ENCODE measurements at places on chromosomes 4 and X.

DNA sequence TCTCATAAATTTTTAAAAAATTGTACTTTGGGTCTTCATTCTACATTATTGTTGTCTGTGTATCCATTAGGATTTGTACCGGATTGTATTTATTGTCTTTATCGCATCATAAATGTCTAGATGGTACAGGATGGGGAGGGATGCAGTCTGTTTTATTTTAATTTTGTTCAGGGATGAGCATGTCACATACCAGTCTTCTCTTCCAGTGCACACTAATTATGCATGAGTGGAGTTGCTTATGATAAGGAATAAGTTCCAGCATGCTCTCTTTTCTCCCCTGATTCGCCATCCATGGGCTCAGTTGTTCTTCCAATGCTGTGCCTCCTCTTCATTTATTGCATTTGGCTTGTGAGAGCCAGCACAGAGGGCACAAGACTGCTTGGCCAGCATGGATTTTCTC is 54.3 kb downstream of the PPEF1 start:
- DNase-seq = no peak

- no peak for DNase-seq
These were observed 42.7 kb upstream of the PDGFRA start for GRCh38 chr4:54186371-54186770.

DNA sequence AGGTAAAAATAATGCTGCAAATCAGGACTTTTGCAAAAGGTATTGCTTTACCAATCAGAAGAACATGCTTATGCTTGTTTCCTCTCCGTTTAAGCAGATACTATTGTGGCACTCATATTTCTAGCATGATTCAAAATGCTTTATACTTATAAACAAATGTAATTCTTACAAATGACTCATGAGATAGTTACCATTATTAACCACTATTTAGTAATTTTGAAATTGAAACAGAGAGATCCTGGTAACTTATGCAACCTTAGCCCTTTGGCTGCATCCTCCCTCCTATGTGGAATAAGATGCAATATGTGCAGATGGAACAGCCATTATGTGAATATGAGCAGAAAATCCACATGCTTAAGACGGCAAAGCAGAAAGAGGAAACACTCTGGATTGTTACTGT is 164.7 kb downstream of the PCDH18 start:
- DNase-seq = peak; percentile 96

GRCh38 chr4:127217586-127218229 is 415.0 kb upstream of the INTU start:
- no peak for DNase-seq

DNA sequence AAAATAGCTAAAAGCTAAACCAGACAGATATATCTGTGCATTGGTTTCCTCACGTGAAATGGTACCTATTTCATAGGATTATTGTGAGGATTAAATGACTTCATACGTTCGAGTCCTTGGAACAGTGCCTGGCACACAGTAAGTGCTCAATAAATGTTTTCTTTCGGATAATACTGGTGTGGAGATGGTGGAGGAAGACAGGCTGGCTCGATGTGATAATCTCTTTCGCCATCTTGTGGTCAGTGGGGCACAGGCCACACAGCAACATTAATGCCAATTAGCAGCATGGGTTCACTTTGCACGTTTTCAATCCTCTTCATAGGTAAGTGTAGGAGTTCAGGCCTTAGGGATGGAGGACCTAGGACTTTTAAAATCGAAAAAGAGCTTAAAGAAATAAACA is 9.3 kb downstream of the PAGE4 start:
- peak; percentile 20 for DNase-seq

DNA sequence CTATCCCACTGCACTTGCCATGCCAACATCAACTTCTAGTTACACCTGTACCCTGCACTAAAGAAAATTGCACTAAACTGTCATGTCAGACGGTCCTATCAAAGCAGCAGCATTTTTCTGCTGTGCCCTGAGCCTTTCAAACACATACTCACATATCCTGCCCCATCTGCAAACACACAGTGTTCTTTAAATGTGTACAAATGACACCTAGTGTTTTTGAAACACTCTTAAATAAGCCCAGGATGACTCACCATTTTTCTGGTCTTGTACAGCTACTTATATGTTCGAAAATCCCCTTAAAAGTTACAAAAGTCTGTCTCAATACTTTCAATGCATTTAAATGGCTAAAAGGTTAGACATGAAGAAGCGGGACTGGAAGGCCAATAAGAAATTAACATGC is 346.7 kb upstream of the PPARGC1A start:
- DNase-seq = no peak

- no peak for DNase-seq
These were observed 271.8 kb downstream of the INPP4B start for GRCh38 chr4:142574306-142574705.

- DNase-seq = peak; percentile 44
These were observed 52.1 kb downstream of the TMEM165 start for GRCh38 chr4:55447831-55448230.

DNA sequence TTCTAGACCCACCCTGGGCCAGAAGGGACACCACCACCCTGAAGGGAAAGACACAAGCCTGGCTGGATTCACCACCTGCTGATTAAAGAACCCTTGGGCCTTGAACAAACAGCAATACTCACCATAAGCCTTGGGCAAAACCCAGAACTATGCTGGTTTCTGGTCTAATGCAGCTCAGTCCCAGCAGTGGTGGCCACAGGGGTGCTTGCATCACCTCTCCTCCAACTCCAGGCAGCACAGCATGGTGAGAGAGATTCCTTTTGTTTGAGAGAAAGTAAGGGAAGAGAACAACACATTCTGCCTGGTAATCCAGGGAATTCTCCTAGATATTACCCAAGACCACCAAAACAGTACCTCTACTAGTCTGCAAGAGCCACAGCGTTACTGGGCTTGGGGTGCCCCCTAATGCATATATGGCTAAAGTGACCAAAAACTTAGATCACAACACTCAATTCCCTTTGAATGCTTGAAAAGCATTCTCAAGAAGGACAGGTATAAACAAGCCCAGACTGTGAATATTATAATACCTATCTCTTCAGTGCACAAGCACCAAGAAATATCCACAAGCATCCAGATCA is 25.7 kb downstream of the RNF128 start:
- peak; percentile 22 for DNase-seq

GRCh38 chr4:173243917-173244658 is 75.5 kb downstream of the GALNT7 start:
- DNase-seq = no peak

DNA sequence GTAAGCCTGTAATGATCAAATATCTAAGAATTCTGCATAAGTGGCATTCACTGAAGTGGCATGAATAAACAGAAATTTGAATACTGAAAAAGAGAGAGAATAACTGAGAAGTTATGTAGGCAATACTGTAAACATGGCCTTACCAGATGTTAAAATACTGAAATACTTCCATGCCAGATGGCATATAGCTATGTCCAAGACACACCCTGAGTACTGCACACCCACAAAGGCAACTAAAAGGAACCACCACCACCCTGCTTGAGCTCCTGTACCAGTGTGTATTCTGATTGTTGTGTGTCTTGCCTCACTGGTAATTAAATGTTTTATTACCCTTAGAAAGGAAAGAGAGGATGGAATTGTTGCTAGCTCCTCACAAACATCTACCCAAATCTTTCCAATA is 192.1 kb downstream of the ADAMTS3 start:
- DNase-seq = no peak

GRCh38 chr4:81746773-81747172 is 275.1 kb upstream of the RASGEF1B start:
- no peak for DNase-seq

DNA sequence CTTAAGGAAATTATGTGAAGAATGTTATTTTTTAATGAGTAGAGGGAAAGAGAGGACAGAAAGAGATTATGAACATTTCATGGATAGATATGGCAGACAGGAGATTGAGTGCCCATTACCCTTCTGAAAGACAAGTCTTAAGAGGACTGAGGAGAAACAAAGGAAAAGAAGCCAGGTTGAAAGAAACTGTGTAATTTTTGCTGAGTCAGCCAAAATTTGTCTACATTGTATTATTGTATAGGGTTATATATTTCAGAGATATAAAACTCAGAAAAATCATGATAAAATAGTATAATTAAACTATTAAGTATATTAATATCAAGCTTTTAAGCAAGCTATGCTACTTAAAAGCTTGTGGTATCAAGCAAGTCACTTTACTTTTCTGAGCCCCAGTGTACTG is 4.9 kb downstream of the TMPRSS11B start:
- DNase-seq = no peak

- no peak for DNase-seq
These were observed 11.9 kb downstream of the STARD8 start for GRCh38 chrX:68659385-68659784.

DNA sequence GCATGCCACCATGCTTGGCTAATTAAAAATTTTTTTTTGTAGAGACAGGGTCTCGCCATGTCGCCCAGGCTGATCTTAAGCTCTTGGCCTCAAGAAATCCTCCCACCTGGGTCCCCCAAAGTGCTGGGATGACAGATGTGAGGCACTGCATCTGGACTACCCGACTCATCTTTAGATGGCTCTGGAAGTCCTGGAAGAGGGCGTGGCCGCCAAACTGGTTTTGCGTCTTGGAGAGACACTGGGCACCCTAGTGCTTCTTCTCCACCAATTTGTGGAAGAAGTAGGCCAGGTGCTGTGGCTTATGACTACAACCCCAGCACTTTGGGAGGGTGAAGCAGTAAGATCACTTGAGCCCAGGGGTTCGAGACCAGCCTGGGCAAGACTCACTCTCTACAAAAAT is 47.6 kb downstream of the HOPX start:
- no peak for DNase-seq

DNA sequence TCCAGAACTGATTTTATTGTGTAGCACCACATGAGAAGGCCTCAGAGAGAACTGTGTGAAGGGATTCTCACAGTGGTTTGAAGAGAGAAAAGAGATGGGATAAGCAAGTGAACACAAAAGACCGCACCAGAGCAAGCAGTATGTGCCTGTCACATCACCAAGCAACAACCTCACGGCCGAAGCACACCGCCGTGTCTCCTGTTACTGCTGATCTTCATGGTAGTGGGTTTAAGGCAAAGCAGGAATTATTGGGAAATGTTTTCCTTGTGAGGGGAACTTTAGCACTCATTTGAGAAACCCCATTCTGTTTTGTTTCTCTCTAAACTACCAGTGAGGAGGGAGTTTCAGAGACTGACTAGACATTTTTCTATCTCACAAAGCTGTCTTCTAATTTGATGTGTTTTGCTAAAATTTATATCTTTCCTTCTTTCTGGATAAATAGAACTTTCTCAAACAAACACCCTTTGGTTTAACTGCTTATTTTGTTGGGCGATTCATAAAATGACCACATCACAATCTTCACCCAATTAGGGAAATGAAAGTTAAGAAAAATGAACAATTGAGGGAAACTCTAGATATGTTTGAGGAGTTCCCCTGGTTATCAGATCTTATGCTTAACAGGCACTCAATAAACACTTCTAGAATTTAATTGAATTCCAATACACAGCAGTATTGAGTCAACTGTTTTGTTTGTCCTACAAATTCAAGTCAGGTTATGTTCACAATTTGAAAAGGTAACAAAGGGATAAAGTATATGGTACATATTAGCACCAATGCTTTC is 16.5 kb downstream of the SH3KBP1 start:
- DNase-seq = no peak

DNA sequence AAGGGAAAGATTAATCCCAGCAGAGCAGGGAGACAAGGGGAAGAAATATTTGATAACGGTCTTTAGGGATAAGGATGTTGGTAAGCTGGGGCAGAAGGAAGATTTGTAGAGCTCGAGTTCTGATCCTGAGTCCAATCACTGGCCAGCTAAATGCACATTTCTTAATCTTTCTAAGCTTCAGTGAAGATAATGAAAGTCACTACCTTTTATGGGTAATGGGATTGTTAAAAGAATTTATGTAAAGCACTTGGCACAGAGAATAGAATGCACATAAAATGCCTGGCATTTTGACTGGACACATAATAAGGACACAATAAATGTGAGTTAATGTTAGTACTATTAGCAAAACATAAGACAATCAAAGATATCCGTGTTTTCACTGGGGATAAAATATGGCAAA is 43.3 kb downstream of the NCAPG start:
- no peak for DNase-seq

GRCh38 chr4:2797545-2798305 is 4.8 kb downstream of the SH3BP2 start:
- DNase-seq = no peak

DNA sequence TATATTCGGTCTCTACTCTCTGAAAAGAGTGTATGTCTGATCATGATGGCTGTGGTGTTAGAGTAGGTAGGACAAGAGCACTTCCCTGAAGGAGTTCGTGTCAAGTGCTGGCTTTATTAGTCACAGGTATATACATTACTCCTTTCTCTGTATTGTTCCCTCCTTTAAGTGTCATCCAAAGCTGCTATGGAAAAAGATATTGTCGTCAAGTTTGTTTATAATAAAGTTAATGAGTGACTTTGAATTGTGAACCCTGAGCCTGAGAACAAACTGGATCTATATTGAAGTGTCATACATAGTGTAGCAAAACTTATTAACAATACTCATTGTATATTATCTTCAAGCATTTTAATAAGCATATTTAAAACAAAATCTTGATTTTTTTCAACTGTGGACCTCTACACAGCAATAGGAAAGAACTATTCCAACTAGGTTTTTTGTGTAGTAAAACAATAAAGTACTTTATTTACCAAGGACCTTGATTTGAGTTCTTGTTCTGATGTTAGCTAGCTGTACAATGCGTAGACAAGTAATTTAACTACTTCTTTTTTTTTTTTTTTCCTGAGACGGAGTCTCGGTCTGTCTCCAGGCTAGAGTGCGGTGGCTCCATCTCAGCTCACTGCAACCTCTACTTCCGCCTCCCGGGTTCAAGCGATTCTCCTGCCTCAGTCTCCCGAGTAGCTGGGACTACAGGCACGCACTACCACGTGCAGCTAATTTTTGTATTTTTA is 177.7 kb downstream of the RAPGEF2 start:
- DNase-seq = no peak

GRCh38 chrX:124690495-124690894 is 344.1 kb downstream of the SH2D1A start:
- no peak for DNase-seq

DNA sequence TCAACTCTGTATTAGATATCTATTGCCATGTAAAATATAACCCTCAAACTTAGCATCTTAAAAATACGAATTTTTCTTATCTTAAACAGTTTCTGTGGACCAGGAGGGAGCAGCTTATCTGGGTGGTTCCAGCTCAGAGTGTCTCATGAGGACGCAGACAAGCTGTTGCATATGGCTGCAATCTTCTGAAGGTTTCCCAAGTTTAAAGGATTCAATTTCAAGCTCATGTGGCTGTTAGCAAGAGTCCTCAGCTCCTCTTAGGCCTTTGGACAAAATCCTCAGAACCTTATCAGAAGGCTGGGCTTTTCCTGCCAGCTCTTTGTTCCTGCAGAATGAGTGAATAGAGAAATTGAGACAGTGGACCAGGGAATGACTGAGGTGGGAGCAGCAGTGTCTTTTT is 2.8 kb upstream of the CTSO start:
- no peak for DNase-seq

DNA sequence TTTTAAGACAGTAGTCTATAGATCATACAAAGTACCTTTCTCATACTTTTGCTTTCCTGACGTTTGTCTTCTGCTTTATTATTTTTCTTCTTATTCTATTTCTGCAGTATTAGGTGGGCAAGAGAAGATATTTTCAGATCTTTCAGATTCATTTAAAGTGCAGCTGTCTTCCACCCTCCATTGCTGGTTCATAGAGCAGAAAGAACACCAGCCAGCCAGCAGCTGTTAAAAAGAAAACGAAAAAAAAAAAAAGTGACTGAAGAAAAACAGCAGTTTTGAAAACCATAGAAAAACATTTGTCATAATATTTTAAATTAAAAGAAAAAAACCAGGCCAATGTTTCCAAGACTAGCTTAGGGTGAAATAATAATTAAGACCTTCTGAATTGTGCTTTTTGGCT is 42.9 kb downstream of the SMAD1 start:
- no peak for DNase-seq

Data from fibroblast of lung (primary cell).